ENCODE measurements at places on chromosomes 7 and 10.
A peak's percentile ranks its signal among the peaks of the same experiment; 100 is the strongest.

DNA sequence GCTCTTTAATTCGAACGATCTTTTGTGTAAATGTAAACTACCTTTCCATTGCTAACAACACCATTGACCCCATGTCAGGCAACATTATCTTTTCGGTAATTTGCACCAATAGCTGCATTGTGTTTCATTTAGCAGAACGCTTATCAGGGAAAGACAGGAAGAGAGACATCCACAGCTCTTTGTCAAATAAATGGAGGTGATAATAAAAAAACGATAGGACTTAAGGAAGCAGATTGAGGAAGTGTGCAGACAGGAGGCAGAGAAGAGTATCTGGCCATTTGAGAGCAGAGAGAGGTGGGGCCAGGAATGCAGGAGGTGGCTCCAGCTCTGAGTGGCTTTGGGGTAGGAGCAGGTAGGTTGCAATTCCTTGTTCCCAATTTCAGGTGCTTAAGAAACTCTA lies 37.5 kb upstream of the ADARB2 start:
- no peak for DNase-seq

GRCh38 chr7:139639563-139639962 lies 116.1 kb downstream of the CLEC2L start:
- DNase-seq = no peak

DNA sequence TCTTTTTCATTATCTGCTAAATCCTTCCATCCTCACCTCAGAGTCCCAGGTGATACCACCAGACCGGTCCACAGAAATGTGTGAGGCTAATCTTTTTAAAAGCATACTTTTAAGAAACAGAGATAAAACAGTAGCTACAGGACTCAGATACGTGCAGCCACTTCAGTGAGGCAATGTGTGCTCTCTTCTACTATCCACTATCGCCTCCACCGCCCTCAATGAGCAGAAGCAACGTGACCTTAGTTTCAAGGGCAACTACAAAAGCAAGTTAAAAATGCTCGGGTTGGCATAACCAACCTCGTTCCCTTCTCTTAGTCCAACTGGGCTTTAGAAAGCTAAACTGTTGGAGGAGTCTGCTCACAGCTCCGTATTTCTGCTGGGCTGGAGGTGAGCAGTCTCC lies 4.2 kb downstream of the FGFR2 start:
- no peak for DNase-seq

DNA sequence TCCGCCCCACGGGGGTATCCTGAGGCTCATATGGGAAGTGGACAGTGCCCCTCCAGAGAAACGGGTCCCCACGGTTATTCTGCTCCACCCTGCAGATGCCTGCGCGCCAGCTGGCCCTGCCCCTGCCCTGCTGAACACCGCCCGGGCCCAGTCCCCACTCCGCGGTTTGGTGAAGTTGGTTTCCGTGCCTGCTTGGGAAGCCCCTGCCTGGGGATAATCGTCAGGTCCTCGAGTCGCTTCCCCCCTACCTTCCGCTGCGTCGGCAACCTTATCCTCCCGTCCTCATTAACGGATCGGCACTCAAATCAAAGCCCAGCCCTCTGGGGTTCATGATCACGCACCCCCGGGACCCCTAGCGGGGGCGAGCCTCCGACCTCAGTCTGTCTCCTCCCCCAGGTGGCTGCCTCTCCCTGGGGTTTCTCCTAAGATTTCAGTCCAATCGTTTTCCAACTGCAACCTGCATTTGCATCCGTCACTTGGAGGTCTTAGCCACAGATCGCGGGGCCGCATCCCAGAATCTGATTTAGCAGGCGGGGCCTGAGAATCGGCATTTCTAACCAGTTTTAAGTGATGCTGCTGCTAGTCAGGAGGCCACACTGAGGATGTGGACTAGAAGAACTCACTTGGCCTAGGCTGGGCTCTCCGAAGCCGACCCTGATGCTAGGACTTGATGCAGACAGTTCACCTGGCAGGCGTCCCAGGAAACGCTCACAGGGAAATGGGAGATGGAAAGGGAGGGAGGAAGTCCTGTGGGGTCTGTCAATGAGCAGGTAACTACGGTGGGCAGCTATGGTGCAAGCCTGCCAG lies 27.6 kb downstream of the WDR86 start:
- no peak for DNase-seq

GRCh38 chr7:137734221-137734620 lies 112.6 kb downstream of the DGKI start:
- no peak for DNase-seq

- DNase-seq = no peak
Measured at GRCh38 chr10:60425392-60426110, 35.9 kb upstream of the ANK3 start.

- DNase-seq = no peak
Measured at GRCh38 chr7:70944516-70944915, 187.4 kb upstream of the GALNT17 start.

DNA sequence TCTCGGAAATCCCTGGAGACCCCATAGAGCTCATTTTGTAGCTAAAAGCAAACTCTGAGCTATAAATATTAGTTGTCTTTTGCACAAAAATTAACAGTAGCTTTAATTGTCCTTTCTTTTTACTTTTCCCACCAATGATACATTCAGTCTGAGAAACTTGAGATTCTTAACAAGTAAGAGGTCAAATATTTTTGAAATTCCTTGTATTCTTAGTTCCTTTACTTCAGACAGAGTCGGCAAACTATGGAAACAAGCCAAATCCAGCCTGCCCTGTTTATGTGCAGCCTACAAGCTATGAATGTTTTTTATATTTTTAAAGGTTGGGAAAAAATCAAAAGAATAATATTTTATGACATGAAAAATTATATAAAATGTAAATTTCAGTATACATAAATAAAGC lies 146.6 kb downstream of the CTNNA3 start:
- no peak for DNase-seq

- DNase-seq = no peak
Measured at GRCh38 chr10:72336259-72337038, 18.3 kb downstream of the DNAJB12 start.

DNA sequence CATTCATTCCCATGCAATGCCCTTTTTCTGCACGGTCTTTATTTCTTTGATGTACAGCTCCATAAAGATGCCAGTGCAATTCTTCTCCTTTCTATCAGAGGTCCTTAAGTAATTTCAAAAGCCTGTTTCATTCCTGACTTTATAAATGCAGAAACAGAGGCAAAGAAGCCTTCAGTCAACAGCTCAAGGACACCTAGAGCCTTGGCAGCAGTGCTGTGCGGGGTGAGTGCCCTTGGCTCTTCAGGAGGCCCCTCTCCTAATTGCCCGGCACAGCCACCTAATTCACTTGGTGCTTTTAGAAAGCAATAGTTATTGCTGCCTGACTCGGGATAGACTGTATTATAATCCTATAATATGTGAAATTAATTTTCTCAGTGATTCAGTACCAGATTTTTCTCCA lies 169.6 kb upstream of the KLF6 start:
- DNase-seq = no peak

GRCh38 chr7:143416565-143417149 lies 8.0 kb upstream of the EPHA1 start:
- peak; percentile 76 for DNase-seq

DNA sequence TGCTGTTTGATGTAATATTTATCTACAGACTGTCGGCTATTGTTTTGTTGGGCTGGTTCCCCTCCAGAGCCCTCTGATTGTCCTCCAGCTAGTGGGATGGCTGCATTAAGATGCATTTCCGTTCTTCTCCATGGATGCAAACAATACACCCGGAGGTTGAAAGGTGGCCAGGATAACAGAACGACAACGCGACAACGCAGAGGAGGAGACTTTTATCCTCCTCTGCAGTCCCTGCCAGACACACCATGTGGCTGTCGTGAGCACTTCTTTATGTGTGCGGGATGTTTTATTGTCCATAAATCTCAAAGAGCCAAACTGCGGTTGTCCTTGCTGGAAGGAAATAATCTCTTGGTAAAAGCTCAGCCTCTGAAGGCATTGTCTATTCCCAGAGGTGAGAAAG lies 39.1 kb upstream of the TCERG1L start:
- DNase-seq = no peak

DNA sequence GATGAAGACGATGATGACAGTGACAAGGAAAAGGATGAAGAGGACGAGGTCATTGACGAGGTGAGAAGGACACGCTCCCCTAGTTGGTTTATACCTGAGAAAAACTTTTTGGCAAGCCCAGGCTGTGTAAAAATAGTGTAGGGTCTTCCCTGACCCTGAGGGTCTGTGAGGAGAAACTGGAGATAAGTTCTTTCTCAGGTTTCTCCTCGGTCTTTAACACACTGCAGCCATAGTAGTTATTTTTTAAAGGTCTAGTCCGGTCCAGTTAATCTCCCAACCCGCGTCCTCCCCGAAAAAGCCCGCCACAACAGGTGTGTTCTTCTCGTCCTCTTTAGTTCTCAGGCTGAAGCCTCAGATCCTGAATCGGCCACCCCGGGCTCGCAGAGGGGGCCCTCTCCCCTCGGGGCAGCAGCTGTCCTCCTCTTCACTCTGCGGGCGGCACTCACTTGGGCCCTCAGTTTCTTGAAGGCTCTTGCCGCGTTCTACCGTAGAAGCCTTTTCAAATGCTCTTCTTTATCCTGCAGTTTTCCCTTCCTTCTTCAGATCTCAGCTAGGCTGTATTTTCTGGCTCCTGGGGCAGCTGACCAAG lies 411 bp downstream of the BCCIP start:
- DNase-seq = peak; percentile 7

DNA sequence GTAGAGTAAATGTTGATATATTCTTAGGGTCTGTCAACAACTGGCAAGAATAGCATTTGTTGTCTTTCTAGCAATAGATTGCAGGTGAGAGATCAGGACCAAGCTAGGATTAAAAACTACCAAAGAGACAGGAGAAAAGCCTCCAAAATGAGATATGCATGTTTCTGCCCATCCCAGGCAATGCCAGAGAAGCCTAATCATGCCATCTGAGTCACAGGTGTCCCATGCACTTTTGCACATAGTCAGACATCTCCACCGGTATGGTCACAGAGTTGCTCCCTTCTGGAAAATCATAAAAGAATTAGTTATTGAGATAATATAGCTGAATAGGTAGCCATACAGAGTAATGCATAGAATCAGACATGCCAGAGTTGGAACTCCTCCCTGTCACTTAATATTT lies 50.6 kb downstream of the PDK4 start:
- DNase-seq = no peak

Measured in AG08395 (cell line).